ENCODE measurements at places on chromosomes 13 and 19. TPM values are rescaled to one million over a fixed set of nuclear protein-coding genes. Genes with fewer than 3 reads are reported as not detected.

Gene PARP4
- total RNA-seq: 48.9 TPM

DNA sequence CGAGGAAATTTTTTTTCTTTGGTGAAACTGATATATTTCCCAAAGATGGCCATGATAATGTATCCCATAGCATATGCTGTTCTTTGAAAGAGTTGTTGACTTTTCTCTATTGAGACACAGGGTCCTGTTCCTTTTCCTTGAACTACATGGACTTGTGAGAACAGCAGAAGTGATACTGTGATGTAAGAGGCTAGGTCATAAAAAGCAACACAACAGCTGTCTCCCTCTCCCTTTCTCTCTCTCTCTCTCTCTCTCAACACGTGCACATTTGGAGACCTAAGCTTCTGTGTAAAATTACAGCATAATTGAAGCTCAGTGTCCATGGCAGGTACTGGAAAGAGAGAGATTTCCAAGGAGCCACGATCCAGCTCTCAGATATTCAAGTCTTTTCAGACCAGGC lies 1712.4 kb downstream of the EFNB2 start:
- H3K4me3 ChIP-seq: no peak overlapping the region
- no peak overlapping the region for H3K27ac ChIP-seq
- no peak for DNase-seq
- no peaks in the 10 kb centered on the region for H3K27me3 ChIP-seq

Gene ZNF536
- total RNA-seq: 2.0 TPM

Gene UHRF1
- 63.5 TPM for total RNA-seq

DNA sequence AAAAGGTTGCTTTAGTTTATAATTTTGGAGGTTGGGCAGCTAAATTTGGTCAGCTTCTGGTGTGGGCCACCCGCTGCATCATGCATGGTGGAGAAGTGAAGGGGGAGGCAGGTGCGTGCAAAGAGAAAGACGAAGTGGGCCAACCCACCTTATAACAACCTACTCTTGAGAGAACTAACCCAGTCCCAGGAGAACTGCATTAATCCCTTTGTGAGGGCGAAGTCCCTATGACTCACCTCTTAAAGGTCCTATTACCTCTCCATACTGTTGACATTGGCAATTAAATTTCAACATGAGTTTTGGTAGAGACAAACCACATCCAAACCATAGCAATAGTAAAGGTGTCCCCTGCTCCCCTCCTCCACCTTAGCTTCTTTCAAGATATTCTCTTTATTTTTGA lies 7.7 kb upstream of the FGF9 start:
- peaks cover under 1% of the 10 kb centered on the region for H3K4me1 ChIP-seq
- DNase-seq: no peak
- peaks cover 3% of the 10 kb centered on the region for H3K36me3 ChIP-seq
- H3K27ac ChIP-seq: no peak overlapping the region

Gene RETN
- total RNA-seq: not detected

DNA sequence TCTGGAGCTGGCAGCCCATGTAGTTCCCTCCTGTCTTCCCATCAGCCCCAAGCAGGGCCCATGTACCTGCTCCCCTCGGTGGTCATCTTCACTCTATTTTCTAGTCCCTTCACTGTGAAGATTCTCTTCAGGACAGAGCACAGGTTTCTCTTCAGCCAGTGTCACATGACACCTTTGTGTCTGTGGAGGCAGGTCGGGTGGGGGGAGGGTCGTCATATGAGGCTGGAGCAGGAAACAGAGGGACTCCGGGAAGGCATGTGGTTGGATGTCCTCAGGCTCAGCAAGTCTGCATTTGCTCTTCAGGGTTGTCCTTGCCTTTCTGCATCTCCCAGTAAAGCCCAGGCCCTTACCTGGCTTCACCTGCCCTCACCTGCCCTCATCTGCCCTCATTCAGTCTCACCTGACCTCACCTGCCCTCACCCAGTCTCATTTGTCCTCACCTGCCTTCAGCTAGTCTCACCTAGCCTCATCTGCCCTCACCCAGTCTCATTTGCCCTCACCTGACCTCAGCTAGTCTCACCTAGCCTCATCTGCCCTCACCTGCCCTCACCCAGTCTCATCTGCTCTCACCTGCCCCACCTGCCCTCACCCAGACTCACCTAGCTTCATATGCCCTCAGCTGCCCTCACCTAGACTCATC lies 120.3 kb downstream of the ZDHHC20 start:
- no peak overlapping the region for H3K4me3 ChIP-seq
- no peaks in the 10 kb centered on the region for H3K27me3 ChIP-seq
- H3K36me3 ChIP-seq: no peaks in the 10 kb centered on the region
- peak overlapping the region; percentile 21 for H3K27ac ChIP-seq
- peaks cover 12% of the 10 kb centered on the region for H3K4me1 ChIP-seq
- DNase-seq: no peak

- no peaks in the 10 kb centered on the region for H3K27me3 ChIP-seq
- no peaks in the 10 kb centered on the region for H3K36me3 ChIP-seq
- no peaks in the 10 kb centered on the region for H3K4me1 ChIP-seq
These were observed 102.4 kb upstream of the CSNK1A1L start for GRCh38 chr13:37207691-37208451.

- peaks cover 14% of the 10 kb centered on the region for H3K27me3 ChIP-seq
- H3K4me1 ChIP-seq: peaks cover 17% of the 10 kb centered on the region
- no peak overlapping the region for H3K27ac ChIP-seq
- H3K36me3 ChIP-seq: peaks cover 3% of the 10 kb centered on the region
- H3K4me3 ChIP-seq: no peak overlapping the region
- DNase-seq: no peak
These were observed 79.9 kb downstream of the RNASEH2B start for GRCh38 chr13:50989476-50989875.

GRCh38 chr19:10670876-10671804 lies 17.0 kb downstream of the ILF3 start:
- no peak for DNase-seq
- H3K27me3 ChIP-seq: no peaks in the 10 kb centered on the region
- peaks cover 4% of the 10 kb centered on the region for H3K4me1 ChIP-seq
- H3K27ac ChIP-seq: peak overlapping the region; percentile 73

- H3K27me3 ChIP-seq: no peaks in the 10 kb centered on the region
- no peak for DNase-seq
- no peak overlapping the region for H3K27ac ChIP-seq
- no peak overlapping the region for H3K4me3 ChIP-seq
These were observed 9.5 kb upstream of the SUPT20H start for GRCh38 chr13:37068962-37069361.

Gene NLRP4
- total RNA-seq: not detected

DNA sequence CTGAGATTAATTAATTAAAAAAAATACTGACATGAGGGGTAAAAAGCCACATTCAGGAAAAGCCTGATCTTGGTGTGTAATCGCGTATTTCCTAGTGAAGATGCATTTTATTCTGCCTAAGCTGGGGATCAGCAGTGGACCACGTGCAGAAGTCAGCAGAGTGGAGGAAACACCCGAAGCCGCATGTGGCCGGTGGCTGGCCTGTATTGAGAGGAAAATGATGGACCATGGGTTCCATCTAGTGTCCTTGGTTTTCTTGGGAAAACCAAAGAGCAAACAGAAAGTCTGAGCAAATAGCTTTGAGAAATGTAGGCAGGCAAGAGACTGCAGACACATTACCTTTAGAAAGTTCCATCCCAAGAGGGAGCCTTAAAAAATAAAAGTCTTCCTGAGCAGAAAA lies 23.7 kb upstream of the SHISA2 start:
- H3K4me1 ChIP-seq: no peaks in the 10 kb centered on the region
- no peak for DNase-seq
- peaks cover 17% of the 10 kb centered on the region for H3K27me3 ChIP-seq
- no peak overlapping the region for H3K27ac ChIP-seq
- no peaks in the 10 kb centered on the region for H3K36me3 ChIP-seq

DNA sequence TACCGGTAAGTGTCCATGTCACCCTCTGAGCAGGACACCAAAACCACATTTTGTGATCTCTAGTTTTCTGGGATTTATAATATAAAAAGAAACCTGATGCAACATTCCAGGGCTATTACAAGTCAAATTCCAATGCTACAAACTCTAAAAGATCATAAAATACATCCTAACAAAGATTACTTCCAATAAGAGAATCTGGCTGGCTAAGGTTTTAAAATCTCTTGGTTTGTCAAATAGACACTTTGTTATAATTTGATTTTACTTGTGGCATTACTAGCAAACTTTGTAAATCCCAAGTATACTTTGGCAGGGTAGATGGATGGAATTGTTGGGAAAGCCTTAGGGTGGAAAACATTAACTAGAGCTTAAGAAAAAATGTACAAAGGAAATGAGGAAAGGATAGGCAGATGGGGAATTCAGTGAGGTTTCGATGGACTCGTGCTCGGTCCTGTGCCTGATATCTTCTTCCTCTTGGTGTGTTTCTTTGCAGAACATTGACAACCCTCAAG lies 74.0 kb upstream of the POMP start:
- peaks cover 7% of the 10 kb centered on the region for H3K27me3 ChIP-seq
- DNase-seq: no peak
- H3K4me1 ChIP-seq: peaks cover 12% of the 10 kb centered on the region

Gene HMG20B
- total RNA-seq: 72.8 TPM

Gene SLC25A41
- total RNA-seq: 1.5 TPM

All from progenitor cell of endocrine pancreas (in vitro differentiated cells).